ENCODE measurements at places on chromosomes 3 and 15.

DNA sequence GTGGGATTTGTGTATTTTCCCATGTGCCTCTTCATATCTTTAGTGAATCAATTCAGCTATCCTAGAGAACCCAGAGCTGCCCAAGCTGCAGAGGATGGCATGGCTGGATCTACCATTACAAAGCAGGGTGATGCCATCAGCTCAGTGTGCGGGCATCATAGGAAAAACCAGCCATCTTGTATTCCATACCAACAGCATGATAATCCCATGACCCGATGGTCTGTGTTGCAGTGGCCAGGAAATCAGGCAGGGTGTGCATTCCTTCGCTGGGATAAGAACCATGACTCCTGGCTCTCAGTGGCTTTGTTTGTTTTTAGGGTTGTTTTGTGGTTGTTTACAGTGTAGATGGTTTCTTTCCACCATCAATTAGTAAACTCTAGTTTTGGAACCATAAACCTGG is 36.0 kb downstream of the ARHGAP31 start:
- no peak for DNase-seq

- no peak for DNase-seq
Observed at GRCh38 chr15:52441841-52442240, 86.8 kb downstream of the MYO5A start.

DNA sequence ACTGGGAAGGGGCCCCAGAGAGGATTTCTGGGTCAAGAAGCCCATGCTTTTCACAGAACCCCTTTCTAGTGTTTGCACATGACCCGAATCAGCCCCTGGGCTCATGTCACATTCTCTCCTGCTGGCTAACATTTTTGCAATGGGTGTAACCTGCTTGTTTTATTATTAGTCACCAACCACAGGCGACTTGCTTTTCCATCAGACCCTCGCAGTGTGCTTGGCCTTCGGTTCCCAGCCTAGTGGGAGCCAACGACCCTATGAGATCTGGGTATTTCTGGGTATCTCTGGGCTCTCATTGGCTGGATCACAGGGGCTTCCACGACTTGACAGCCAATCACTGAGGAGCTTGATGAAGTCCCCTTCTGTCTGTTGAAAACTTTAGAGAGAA is 11.0 kb upstream of the FBLN2 start:
- no peak for DNase-seq

DNA sequence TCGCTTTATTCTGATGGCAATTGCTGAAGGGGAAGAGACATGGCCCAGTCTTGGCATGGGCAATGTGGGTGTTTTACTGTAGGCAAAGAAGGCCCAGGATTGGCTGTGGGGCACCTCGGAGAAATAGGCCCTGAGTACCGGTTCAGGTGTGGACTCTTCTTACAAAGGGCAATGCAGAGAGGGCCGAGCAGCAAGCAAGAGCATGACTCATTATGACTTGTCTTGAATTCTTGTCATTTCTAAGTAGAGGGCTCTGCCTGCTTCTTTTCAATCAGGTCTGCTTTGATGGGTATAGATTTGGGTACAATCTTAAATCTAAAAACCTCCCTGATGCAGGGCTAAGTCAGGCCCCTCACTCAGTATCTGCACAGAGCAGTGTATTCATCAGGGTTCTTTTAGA is 14.8 kb upstream of the BUB1B start:
- DNase-seq: no peak

DNA sequence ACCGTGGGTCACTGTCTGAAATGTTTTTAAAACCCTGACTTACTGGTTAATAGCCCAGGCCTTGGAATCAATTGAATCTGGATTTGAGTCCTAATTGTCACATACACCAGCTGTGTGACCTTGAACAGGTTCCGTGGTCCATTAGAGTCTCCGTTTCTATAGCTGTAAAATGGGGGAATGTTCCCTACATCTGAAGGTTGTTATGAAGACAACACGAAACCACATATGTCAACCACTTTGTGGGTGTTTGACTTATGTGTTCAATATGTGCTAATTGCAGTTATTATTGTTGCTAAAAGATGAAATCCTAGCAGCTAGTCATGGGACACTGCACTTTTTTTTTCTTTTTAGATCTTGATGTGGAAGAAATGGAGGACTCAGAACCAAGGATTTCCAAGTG is 35.3 kb downstream of the ZBTB38 start:
- no peak for DNase-seq

- peak; percentile 67 for DNase-seq
Observed at GRCh38 chr15:50003786-50004334, 115.2 kb downstream of the ATP8B4 start.

GRCh38 chr15:41581110-41581509 is 22.1 kb downstream of the TYRO3 start:
- DNase-seq: no peak

DNA sequence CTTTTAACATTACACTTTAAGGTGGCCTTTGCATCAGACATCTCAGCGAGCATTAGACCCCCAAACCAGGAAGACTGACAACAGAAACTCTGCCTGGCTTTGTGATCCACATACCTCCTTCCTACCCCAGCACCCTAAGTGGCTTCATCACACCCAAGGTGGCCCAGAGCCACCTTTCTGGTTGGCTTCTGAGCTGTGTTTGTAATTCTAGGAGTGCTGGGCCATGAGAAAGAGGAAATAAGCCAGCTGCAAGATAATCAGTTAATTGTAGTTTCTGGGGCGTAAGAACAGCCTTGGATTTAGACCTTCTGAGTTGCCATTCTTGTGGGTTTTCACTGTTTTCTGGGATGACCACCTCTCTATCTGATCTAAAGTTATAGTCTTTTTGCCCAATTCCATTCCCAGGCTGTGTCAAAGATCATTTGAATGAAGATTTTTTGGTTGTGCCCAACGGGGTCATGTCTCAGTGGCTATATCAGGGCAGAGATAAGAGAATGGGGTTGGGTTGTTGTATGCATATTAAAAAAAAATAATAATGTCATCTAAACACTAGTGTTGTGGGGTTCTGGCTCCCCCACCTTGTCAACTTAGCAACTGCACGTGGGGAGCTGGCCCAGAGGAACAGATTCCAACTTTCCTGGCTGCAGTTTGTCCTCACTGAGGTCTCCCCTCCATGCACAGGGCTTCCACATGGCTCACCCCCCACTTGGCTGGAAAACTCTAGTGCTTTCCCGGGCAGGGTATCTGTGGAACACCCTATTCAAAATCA is 234.8 kb upstream of the WNT5A start:
- DNase-seq: no peak

GRCh38 chr3:4533489-4534443 is 40.6 kb downstream of the ITPR1 start:
- DNase-seq: no peak
